ENCODE measurements at places on chromosomes 4 and X.

DNA sequence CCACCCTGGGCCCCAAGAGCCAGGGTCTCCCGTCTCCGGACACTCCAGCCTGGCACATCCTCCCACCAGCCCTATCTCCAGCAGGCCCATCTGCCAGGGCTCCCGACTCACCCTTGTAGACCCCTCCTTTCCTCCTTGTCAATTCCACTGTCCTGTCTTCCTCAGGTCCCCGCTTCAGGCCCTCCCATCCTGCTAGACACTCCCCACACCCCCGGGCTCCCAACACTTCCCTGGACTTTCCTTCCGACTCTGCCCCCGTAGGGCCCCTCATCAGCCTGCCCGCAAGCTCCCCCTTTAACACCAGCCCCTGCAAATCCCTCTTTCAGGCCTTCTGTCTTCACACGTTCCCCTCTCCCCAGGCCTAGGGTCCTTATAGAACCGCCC lies 1.1 kb downstream of the PRAF2 start:
- DNase-seq, result no peak

GRCh38 chrX:39159921-39160507 lies 358.8 kb downstream of the MID1IP1 start:
- DNase-seq, result no peak

- no peak for DNase-seq
Observed at GRCh38 chr4:41509451-41509866, 28.5 kb upstream of the LIMCH1 start.

GRCh38 chrX:50707955-50708699 lies 105.9 kb downstream of the SHROOM4 start:
- no peak for DNase-seq

DNA sequence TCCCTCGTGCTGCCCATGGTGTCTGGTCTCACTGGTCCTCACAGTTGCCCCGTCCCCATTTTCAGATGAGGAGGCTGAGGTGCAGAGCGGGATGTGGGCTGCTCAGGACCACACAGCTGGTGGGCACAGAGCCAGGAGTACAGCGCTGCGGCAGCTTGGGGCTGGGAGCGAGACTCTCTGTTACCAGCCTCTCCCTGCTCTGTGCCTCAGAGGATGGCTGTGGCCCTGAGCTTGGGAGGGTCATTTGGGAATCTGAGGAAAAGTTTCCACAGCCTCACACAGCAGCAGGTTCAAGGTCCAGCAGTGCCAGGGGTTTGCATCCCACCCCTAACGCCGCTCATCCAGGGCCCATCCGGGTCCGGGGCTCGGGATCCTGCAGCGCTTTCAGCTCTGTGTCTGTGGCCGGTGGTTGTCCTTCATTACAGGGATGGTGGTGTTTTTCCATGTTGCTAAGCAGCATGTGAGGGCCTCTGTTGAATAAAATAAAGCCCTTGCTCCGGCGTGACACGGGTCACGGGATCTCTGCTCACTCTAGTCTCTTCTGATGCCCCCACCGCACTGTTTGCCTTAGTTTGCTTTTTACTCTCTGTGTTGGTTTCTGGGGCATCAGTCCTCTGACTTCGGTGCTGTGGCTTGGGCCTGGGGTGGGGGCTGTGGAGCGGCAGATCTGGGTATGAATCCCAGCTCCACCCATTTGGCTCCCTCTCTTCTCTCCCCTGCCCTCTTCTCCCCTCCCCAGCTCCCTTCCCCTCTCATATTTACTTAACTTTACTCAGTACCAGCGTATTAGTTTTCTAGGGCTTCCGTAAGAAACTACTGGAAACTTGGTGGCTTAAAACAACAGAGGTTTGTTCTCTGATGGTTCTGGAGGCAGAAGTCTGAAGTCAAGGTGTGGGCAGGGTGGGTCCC lies 6.5 kb downstream of the WFS1 start:
- DNase-seq, result no peak

DNA sequence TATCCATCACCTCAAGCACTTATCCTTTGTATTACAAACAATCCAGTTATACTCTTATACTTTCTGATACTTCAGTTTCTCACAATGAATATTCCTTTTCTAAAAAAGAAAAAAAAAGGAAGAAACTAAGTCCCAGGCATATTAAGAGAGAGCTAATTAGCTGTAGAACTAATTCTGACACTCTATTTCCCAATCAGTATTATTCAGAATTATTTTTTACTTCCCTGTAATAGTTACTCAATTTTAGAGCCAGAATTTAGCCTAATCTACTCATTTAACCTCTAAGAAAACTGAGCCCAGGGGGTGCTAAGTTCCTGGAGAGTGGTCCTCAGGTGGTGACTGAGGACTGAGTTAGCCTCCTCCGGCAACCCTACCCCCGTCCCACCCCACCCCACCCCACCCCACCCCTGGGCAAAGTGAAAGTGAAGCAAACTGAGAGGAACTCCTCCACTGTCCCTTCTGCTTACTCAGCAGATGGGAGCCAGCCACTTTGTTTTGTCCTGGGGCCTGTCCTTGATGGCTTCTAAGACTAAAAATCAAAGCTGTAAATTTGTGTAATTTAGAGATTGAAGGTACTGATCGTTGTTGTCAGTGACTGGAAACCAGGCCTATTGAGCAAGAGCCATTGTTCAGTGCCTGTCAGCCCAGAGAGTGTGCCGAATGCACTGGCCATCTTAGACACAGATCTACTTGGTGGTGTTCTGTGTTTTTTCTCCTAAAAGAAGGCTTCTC lies 162.1 kb downstream of the CBR4 start:
- DNase-seq, result no peak

DNA sequence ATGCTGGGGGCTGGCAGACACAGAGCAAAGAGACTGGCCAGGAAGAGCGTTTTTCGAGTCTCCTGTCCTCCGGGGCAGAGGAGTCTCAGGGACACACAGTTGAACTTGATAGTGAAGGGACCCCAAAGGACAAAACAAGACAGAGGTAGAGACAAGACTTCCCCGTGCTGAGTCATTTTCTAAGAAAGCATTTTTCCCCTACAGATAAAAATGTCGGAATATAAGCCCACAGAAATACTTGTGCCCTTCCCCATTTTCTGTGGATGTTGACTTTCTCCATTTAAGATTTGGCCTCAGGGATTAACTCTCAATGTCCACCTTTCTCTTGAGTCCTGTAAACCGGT lies 523 bp upstream of the BTK start:
- DNase-seq, result no peak

DNA sequence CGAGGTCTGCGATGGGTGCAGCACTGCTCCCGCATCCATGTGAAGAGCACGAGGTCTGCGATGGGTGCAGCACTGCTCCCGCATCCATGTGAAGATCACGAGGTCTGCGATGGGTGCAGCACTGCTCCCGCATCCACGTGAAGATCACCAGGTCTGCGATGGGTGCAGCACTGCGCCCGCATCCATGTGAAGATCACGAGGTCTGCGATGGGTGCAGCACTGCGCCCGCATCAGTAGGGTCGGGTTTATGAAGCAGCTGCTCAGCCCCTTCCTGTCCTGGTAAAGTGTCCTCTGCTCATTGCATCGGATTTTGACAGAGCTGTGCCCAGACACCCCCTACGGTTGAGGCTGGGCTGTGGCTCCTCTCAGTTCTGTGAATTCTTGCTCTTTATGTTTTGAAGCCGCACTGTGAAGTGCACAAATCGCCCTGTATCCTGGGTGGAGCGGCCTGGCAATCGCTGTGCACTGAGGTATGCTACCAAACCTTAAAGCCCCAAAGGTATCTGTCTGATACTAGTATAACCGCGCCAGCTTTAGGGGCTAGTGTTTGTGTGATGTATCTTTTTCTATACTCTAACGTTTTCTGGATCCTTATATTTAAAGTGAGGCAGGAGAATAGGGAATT lies 98.7 kb downstream of the CPZ start:
- DNase-seq, result no peak

- DNase-seq, result no peak
Observed at GRCh38 chr4:141047228-141047884, 85.9 kb downstream of the RNF150 start.

GRCh38 chr4:150961566-150961965 lies 53.5 kb downstream of the LRBA start:
- no peak for DNase-seq

- DNase-seq, result no peak
Observed at GRCh38 chrX:105260291-105261043, 40.0 kb upstream of the TEX13A start.

DNA sequence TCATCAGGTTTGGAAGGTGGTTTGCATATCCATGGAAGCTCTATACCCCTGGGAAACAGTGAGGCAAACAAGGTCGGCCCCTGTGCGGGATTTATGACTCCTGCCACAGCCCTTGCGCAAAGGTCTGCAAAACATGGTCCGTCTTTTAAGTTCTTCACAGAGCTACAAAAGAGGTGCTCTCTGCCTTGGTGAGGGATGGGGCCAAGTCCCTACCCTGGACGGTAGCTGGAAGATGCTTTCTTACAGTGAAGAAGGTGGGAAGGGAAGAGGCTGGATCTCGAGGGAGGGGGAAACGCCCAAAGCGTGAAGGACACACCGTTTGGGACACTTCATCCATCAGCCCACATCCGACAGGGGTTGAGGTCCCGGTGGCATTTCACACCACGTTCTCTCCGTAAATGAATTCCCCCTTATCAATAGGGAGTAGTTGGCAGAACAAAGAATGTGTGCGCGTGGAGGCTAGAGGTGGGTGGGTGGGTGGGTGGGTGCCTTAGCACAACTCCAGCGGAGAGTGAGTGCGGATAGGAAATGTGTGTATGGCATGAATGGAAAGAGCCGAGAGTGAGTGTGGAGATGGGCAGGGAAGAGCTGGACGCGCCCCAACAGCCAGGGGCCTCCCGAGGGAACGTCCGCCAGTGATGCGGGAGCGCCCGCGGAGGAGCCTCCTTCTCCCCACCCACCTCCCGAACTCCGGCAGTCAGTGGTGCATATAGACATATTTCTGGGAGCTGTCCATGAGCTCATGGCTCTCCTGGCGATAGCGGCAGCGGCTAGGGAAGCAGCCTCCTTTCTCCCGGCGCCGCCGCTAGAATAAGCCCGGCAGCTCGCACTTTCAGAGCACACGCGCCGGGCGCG lies 68.3 kb downstream of the LARP7 start:
- no peak for DNase-seq

DNA sequence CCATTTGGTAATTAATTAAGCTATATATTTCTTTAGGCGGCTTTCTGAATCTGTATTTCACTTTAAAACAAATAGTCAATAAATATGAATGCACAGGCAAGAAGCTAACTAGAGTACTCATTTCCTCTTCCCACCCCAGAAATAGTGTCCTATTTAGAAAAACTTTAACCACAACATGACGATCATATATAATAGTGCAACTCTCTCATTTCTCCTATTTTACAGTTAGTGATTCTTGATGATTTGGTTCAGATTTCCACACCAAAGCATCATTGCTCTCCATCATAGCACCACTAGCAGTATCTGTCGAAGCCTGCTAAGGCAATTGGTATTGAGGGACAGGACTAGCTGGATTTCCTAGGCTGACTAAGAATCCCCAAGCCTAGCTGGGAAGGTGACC lies 184.0 kb upstream of the GALNTL6 start:
- DNase-seq, result no peak

DNA sequence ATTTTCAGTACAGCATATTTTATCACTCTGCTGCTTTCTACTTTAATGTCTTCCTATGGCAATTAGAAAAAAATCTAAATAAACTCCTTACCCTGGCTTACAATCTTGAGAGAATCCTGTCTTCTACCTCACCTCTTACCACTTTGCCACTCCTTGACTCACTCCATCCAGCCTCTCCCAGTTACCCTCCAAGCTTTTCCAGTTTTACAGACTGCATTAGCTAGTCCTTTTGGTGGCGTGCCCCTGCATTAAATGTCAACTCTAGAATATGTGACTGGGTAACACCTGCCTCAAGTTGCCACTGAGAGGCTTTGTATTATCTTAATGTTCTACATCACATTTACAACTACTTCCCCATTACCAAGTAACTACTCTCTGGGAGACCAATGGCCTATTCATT lies 7.5 kb upstream of the CDKL2 start:
- no peak for DNase-seq

DNA sequence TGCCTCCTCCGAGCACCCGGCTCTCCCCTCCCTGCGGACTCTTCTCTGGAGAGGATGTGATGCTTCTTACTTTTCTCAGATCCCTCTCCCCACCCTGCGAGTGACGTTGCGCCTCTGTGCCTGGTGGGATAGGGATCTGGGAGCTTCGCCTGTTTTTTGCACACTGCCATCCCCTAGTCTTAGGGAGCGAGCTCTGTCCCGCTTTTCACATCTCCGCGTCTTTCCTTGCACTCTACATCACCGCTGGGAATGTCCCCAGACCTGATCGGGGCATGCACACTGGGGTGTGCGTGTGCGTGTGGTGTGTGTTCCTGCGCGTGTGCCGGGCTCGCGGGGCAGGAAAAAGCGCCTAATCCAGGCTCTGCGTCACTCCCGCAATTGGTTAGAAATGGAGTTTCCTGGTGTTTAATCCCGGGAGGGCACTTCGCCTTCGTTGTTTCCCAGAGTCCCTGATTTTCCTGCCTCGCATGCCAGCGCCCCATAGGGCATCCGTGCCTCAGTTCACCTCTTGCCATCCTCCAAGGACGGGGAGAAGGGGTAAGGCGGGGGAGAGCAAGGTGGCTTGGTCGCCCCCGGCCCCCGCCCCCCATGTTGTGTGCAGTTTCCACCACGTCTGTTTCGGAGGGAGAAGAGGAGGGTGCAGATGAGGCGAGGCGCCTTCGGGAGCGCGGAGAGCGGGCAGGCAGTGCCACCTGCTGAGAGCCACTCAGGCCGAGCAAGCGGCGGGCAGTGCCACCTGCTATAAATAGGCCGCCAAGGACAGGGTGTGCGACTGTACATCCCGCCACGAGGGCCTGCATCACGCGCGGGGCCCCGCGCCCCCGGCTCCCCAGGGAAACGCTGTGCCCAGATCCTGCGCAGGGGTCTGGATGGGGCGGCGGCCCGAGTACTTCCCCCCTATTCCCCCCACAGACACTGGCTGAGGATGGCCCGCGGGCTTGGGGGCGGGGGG lies 759 bp upstream of the TBC1D1 start:
- DNase-seq, result peak; percentile 57

DNA sequence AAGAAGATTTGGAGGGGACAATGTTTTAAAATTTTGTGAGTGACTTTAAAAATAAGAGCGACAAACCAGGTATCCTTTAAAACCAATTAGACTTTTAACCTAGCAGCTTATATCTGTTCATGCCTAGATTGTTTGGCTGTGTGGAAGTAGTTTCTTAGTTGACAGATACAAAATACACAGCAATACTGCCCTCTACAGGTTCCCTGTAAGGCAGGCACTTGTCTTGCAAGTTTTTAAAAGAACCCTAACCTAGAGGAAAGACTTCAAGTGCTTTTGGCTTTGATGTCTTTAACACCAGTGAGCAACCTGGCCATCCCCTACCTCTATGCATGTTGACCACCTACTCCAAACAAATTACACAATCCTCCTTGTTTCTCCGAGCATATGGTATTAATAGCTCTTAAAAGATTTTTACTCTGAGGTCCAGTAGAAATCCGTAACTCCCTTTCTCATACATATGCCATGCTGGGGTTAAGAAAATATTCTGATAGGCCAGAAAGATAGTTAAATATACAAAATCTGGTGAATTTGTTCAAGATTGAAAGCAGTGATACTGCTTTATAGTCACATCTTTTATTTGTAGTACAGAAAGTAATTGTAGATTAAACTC lies 273.0 kb downstream of the ARHGAP24 start:
- peak; percentile 81 for DNase-seq

- DNase-seq, result no peak
Observed at GRCh38 chr4:67892905-67893304, 9.1 kb upstream of the TMPRSS11D start.

Data from MM.1S (cell line).